Hematopoietic multipotent progenitor cell (in vitro differentiated cells): ENCODE measurements at places on chromosomes 12 and 14. TPM values are rescaled to one million over a fixed set of nuclear protein-coding genes. Genes with fewer than 3 reads are reported as not detected.
A peak's percentile ranks its signal among the peaks of the same experiment; 100 is the strongest.

GALNT16 gene
- total RNA-seq, result under 0.01 TPM

TRIM9 gene
- total RNA-seq, result 3.2 TPM

TSHR gene
- total RNA-seq, result not detected

TGFB3 gene
- total RNA-seq, result 2.2 TPM

ARHGEF40 gene
- total RNA-seq, result 35.5 TPM

PPP4R4 gene
- total RNA-seq, result under 0.01 TPM

- DNase-seq, result no peak
These were observed 9.7 kb downstream of the RHOF start for GRCh38 chr12:121783766-121784165.

DNA sequence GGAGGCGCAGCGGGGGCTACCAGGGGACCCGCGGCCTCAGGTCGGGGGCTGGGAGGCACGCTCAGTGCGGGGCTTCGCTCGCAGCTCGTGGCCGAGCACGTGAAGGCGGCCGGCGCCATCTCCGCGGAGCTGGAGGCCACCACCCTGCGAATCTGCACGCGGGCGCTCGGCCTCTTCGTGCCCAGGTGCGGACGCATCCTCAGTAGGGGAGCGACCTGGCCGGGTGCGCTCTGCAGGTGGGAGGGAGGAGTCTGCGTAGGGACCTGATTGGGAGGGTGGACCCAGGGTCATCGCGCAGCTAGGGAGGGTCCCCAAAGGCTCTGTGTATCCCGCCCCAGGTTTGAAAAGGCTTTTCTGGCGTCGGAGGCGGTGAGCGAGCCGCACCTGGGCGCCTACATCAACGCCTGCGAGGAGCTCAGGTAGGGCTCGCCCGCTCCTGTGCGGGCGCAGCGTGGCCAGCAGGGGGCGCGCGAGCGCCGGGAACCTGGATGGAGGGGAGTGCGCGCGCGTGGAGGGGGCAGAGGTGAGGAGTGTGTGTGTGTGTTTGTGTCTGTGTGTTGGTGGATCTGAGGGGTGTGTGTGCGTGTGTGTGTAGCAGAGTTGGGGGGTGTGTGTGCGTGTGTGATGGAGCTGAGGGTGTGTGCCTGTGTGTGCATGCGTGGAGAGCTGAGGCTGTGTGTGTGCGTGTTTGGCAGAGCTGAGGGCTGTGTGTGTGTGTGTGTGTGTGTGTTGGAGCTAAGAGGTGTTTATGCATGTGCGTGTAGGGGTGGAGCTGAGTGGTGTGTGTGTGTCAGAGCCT, 10.3 kb downstream of the EXOC3L4 start:
- peak; percentile 66 for DNase-seq

- DNase-seq, result no peak
These were observed 30.9 kb downstream of the SLC2A3 start for GRCh38 chr12:7905071-7905470.

DNA sequence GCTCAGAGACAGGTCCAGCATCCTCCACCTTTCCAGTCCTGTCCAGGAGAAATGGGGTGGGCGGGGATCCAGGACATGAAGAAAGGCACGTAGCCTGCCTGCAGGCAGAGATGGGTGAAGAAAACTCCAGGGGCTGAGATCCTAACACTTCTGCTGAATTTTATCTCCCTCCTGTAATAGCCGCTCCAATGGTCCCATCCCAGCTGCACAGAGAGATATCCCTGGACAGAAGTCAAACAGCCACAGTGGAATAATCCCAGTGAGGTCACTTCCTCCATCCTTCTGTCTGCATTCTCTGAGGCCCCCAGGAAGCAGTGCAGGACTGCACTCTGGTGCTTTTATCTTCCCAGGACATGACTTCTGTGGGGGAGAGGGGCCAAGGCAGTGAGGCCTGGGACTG, 26.3 kb downstream of the KRT18 start:
- no peak for DNase-seq

GRCh38 chr12:112973818-112974231, 4.5 kb upstream of the OAS2 start:
- peak; percentile 21 for DNase-seq

GRCh38 chr14:20631880-20632389, 9.6 kb downstream of the OR6S1 start:
- no peak for DNase-seq

DNA sequence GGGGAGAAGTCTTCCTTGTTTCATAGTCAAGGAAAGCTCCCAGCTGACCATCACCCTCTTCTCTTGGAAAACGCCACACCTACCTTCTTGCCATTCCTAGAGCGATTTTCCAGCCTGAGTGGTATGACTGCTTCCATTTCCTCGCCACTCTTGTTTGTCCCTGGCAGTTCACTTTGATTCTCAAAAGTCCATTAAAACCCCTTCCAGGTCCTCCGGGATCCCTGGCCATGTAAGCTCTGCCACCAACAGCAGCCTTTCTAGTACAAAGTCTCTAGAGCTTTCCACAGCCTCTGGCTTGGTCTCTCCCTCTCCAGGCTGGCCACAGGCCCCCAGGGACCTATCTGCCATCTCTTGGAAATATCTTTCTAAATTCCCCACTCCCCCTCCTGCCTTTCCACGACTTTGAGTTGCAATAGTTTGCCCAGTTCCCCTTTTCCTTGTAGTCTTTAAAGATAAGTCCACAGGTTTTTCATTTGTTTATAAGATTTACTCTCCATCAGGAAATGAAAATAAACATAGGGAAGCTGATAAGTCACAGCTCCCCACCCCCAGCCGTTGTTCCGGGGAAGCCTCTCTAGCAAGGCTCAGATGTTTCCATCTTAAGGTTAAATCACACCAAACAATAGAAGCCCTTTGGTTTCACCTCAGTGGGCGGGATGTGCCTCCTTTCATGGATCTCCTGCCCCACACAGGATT, 42.9 kb upstream of the SINHCAF start:
- no peak for DNase-seq

DNA sequence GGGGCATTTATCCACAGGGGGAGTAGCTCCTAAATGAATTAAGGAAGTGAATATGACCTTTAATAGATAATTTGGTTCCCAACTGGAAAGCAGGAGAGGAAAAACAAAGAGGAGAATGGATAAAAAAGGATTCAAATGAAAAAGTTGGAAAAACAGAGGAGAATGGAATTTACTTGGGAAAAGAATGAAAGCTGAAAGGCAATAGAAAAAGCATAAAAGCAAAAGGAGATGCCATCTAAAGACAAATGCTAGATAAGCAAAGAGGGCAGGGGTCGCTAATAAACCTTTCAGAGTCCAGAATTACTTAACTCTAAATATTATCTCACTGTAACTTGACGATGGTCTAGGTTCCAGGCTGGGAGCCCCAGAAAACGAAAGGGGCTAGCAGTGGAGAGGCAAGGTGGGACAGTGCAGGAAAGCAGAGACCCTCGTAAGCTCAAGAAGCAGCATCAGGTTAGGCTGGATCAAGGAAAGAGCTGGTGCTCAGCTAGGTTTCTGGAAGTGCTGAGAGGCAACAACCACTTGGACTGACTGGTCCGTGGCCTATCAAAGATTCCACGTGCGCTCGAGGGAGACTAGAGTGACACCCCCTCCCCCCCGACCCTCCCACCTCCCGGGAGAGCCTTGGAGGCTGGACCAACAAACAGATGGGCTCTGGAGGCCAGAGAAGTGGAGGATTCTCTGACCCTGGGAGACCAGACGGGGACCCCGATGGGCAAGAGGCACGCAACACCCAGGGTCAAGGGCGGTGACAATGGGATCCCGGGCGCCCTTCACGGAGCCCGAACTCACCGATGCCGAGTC, 1.2 kb downstream of the SLC2A13 start:
- DNase-seq, result no peak

- no peak for DNase-seq
These were observed 97.0 kb downstream of the CMKLR1 start for GRCh38 chr12:108241986-108242703.

DNA sequence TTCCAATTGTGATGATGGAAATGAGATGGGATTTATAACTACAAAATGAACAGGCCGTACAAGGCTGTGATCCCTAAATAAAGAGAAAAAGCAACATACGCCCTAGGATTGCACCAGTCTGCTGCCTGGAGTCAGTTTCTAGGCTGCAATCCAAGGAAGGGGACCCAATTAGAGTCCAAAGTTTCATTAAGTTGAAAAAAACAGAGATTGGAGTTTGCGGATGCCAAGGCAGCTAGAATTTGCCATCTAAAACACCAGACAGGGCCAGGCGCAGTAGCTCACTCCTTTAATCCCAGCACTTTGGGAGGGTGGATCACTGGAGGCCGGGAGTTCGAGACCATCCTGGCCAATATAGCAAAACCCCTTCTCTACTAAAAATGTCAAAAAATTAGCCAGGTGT, 661.0 kb downstream of the RPS29 start:
- DNase-seq, result no peak

- no peak for DNase-seq
These were observed 73.6 kb downstream of the KDM2B start for GRCh38 chr12:121507245-121507644.

DNA sequence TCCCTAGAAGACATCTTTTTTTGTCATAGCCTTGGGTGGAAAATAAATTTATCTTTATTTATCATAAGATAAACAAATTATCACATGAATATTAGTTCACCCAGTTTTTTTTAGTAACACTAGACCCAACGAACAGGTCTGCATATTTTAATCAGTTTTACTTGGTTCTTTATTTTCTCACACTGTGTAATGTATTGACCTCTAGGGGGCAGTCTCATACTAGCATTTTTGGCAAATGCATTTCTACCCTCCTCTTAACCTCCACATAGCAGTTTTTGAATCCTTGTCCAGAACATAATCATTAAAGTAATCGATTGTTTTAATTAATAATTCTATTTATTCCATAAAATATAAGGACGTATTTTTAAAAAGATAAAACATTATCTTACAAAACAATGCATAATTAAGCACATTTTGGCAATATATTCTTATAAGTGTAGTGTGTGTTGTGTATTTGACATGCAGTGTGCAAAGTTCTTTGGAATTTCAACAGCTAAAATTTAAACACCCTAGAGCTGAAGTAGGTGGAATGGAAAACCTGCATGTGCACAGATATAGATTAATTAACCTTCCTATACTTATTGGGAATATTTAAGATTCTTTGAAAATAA, 31.6 kb upstream of the PTPRQ start:
- peak; percentile 35 for DNase-seq

DNA sequence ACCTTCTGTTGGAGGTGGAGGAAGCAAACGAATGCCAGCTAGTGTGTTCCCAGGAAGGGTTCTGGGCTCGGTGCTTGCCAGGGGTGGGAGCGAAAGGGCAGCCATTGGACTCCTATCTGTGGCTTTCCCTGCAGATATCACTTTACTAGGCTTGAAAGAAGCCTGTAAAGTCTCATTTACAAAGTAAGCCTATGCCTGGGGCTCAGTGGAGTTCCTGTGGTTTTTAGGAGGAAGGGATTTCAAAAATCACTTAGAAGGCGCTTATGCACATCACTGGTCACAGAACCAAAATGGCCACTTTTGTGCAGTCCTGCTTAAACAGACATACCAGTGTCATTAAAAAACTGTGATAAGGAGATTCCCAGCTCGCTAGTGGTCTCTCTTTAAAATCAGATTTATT, 22.7 kb downstream of the CLMN start:
- DNase-seq, result no peak

- no peak for DNase-seq
These were observed 120.3 kb upstream of the VASH1 start for GRCh38 chr14:76640923-76641395.

- DNase-seq, result no peak
These were observed 10.0 kb upstream of the TBC1D30 start for GRCh38 chr12:64814432-64814831.

DNA sequence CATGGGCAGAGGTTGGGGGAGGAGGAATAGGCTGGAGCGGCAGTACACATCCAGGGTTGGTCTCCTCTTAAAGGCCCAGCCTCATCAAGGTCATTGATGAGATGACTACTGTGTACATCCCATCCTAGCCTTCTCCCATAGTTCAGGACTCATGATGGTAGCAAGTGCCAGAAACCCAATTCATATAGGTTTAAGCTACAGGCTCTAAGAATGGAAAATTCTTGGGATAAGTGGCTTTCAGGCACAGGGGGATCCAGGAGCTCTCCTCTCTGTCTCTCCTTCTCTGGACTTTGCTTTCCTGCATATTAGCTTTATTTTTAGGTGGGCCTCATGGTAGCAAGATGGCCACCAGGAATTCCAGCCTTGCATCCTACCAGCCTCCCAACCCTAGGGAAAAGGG, 6.3 kb downstream of the SDSL start:
- DNase-seq, result no peak
